ENCODE measurements at places on chromosomes 6 and 20.
A peak's percentile ranks its signal among the peaks of the same experiment; 100 is the strongest.

GRCh38 chr6:4794140-4794707 lies 18.0 kb downstream of the CDYL start:
- no peak for DNase-seq

- peak; percentile 67 for DNase-seq
These were observed 7.8 kb downstream of the KCNG1 start for GRCh38 chr20:51014797-51015722.

- DNase-seq: no peak
These were observed 514 bp downstream of the TCFL5 start for GRCh38 chr20:62860924-62861691.

DNA sequence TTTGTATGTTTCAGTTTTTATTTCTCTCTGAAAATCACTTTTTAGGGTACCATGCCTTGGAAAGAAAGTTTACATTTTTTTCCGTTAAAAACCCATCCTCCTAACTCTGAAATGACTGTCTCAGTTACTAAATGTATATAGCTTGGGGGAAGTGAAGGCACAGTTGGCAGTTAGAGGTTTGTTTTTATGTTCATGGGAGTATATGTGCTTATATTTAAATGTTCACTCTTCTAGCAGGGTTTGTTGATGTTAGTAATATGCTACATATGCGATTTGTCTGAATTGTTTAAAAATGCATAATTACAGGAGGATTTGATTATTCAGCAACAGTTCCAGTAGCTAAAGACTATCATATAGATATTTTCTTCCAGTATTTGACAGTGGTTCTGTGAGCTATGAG lies 31.1 kb downstream of the CDKAL1 start:
- DNase-seq: no peak

GRCh38 chr6:168599769-168600330 lies 158.9 kb downstream of the SMOC2 start:
- DNase-seq: no peak

DNA sequence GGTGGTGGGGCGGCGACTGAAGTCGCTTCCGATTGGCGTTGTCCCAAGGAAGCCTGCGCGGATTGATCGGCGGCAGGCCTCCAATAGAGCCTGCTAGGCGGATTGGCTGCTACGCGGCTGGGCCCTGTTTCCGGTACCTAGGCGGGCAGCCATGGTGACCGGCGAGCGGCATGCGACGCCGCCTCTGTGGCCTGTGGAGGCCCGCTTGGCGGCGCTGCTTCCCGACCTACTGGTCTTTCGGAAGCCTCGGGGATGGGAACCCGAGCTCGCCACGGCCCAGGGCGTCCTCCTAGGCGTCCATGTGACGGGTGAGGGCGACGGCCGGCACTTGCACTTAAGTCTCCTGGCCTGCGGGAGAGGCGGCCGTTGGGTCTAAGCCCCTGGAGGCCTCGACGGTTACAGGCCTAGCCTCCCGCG lies 28.1 kb downstream of the NFYA start:
- no peak for DNase-seq

GRCh38 chr6:41439524-41440418 lies 104.4 kb downstream of the NCR2 start:
- no peak for DNase-seq

GRCh38 chr6:106413016-106413415 lies 52.5 kb downstream of the CRYBG1 start:
- no peak for DNase-seq

DNA sequence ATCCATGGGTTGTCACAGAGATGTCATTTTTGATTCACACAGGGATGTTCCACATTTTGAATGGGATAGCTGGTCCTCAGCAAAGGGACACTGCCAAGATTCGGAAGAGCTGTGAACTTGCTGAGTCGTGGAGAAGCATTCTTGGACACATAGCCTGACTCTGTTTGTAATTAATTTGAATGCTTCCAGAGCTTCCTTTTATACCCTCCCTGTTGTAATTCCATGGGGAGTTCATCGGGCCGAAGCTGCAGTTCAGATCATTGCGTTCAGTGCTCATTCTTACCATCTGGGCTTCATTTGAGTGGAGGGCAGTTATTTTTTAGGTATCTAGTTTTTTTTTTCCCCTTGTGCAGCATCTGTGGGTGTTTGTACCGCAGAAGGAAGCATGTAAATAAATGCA lies 126.5 kb downstream of the SLC24A3 start:
- peak; percentile 10 for DNase-seq

DNA sequence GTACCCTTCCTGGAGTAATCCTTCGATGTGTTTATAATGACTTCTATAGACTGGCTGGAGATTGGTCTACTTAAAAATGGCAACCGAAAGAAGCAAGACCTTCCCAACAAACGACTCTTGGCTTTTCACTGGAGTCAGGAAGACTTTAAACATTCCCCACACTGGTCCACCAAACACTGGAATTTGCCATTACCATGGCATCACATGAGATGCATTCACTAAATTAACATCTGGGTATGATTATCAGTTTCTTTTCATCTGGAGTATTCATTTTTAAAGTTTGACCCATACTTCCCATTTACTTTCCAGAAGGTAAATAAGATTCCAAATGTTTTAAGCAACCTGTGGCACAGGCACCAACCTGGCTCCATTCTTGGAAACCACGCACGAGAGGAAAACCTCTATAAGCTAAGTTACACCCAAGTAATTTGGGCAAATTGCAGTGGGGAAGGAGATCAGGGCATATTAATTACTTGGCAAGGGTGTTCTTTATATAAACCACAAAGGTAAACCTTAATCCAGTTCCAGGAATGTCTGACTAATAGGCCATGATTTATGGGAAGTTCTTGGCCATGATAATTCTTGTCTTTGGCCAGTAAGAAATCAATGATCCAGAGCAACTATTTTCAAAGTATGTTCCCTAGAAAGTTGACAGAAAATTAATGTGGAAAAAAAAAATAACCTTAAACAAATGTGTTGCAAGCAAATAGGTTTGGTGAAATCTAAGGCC lies 190.0 kb upstream of the COL21A1 start:
- no peak for DNase-seq

GRCh38 chr6:170383466-170384035 lies 77.0 kb downstream of the FAM120B start:
- DNase-seq: no peak

GRCh38 chr20:4592316-4593148 lies 129.2 kb upstream of the PRND start:
- DNase-seq: peak; percentile 4

Measured in NCI-H1694 treated with DMSO at 0.1 percent for 48 hours (cell line).